ENCODE measurements at places on chromosomes 11 and 22. TPM values are rescaled to one million over a fixed set of nuclear protein-coding genes. Genes with fewer than 3 reads are reported as not detected.
A peak's percentile ranks its signal among the peaks of the same experiment; 100 is the strongest.

Gene P2RY2
- 0.16 TPM for total RNA-seq

Gene CCDC73
- total RNA-seq = not detected

Gene SLN
- total RNA-seq = not detected

Gene KCTD21
- 7.9 TPM for total RNA-seq

Gene PKNOX2
- 1.4 TPM for total RNA-seq

Gene SLC22A8
- not detected for total RNA-seq

Gene ARHGAP42
- 6.4 TPM for total RNA-seq

Gene MB
- 1.9 TPM for total RNA-seq

Gene CDC42BPG
- total RNA-seq = 0.83 TPM

Gene DHCR7
- total RNA-seq = 4.1 TPM

Gene DLG2
- 25.8 TPM for total RNA-seq

Gene MOB2
- 71.3 TPM for total RNA-seq

DNA sequence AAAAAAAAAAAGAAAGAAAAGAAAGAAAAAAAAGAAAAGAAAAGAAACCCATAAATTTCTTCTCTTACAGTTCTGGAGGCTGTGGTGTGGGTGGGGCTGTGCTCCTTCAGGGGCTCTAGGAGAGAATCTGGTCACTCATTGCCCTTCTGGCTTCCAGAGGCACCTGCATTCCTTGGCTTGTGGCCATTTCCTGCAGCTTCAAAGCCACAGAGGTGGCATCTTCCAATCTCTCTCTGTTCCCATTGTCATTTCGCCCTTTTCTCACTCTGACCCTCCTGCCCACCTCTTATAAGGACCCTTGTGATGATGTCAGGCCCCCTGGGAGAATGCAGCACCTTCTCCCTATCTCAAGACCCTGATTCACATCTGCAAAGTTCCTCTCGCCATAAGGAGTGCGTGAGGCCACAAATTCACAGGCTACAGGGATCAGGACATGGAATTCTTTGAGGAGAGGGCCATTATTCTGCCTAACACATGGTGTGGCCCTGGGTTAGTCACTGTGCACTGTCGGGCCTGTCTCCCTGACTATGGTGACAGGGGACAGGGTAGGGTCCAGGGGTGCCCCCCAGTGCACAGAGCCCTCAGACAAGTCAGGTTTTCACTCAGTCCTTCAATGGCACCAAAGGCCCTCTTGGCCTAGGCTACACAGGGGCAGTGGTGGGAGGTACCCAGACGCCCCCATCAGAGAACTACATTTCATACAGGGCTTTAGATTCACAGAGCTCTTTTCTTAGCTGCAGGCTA is 38.6 kb upstream of the PRR5 start:
- DNase-seq = peak; percentile 60

DNA sequence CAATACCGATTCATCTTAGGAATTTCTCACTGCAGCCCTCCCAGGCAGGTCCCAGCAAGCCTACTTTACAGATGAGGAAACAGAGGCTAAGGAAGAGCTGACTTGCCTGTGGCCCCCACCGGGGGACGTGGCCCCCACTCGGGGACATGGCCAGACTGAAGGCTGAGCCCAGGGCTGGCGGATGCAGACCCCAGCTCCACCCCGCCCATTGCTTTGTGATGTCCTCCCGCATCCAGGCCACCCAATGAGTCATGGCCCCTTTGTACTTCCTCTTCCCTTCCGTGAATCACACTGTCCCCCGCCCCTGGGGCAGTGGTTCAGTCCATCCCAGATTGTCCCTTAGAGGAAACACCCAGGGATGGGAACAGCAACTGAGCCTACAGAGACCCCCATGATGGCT is 116.0 kb upstream of the ANO1 start:
- no peak for DNase-seq

DNA sequence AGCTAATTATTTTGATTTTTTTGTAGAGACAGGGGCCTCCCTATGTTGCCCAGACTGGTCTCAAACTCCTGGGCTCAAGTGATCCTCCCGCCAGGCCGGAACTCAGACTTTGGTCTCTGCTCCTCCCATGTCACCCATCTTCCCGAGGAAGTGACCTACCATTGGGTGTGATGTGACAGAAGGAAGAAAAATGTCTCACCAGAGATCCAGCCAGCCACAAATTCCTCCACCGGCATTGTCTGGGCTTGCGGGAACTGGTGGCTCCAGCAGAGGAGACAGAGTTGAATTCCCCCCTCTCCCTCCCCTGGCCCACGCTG is 772 bp downstream of the SLC25A45 start:
- DNase-seq = no peak

- no peak for DNase-seq
Observed at GRCh38 chr11:12512826-12513395, 135.5 kb downstream of the PARVA start.

GRCh38 chr22:33519071-33519973 is 401.0 kb downstream of the LARGE1 start:
- DNase-seq = no peak

DNA sequence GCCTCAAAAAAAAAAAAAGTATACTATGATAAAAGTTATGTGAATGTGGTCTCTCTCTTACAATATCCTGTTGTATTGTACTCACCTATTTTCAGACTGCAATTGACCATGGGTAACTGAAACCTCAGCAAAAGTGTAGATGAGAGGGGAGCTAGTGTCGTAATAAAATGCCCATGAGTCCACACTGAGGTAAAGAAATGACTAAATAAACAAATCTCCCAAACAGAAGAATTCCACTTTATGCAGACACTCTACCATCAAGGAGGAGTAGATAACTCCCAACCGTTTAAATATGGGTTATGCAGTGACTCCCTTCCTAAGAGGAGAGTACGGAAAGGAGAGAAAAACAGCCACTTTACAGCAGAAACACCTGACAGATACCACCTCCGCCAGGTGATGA is 14.6 kb downstream of the GNB1L start:
- no peak for DNase-seq

GRCh38 chr22:32904044-32904443 is 102.5 kb downstream of the TIMP3 start:
- DNase-seq = peak; percentile 71

DNA sequence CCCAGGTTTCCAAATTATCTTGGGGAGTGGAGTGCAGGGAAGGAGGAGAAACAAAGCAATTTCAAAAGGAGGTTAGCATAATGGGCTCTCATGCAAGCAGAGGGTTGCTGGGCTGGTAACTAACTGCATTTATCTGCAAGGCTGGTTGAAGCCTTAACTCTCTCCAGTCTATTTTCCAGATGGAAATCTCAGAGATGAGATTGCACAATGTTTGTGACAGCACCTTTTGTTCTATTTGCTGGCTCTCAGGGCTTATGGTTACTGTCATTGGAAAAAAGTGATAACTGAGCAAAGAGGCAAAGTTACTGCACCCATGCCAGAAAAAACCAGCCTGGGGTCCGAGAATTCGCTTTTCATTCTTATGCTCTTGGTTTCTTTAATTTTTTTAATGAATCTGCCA is 33.2 kb downstream of the ABCC8 start:
- DNase-seq = no peak

DNA sequence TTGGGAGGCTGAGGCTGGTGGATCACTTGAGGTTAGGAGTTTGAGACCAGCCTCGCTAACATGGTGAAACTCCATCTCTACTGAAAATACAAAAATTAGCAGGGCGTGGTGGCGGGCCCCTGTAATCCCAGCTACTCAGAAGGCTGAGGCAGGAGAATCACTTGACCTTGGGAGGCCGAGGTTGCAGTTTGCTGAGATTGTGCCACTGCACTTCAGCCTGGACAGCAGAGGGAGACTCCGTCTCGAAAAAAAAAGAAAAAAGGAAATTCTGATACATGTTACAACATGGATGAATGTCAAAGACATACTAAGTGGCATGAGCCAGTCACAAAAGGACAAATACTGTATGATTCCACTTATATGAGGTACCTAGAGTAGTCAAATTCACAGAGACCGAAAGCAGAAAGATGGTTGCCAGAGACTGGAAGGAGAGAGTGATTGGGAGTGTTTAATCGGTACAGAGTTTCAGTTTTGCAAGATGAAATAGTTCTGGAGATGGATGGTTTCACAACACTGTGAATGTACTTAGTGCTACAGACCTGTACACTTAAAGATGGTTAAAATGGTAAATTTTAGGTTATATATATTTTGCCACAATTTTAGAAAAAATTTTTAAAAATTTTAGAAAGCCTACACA is 92.3 kb downstream of the BLID start:
- no peak for DNase-seq

DNA sequence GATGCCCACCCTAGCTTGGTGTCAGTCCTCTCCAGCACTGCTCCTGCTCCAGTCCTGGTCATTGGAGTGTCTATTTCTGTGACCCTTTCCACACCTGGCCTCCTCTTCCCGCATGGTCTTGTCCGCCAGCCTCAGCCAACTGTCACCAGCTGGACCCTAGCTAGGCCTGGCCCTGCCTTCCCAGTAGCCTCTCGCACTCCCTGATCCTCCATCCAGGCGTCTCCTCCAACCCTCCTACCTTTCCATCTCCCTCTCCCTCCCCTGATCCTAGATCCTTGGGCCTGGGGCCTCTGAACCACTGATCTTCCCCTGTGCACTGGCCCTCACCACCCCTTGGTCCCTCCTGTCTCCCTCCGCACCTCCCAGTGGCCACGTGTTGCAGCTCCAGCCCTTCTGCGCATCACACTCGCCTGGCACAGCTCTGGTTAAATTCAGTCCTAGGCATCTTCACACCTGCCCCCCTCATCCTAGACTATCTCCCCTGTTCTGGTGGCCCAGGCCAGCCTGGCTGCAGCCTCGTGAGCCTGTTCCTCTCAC is 9.9 kb downstream of the SYNGR1 start:
- no peak for DNase-seq

DNA sequence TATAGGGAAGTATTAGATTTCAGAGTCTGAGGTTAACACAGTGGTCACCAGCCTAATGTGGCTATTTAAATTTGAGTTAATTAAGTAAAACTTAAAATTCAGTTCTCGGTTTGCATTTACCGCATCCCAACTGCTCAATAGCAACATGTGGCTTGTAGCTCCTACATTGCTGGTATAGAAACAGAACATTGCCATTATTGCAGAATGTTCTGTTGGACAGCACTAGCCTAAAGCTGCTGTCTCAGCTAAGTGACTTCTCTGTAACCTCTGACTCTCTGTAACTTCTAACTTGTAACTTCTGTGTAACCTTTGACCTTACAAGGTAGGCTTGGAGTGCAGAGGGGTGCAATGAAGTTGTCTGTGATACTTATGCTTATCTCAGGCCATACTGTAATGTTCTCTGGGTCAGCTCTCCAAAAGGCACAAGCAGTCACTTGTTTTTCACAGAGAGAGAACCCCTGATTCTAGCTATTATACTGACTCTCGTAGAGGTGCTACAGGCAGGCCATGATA is 78.7 kb downstream of the ZNRF3 start:
- no peak for DNase-seq

- no peak for DNase-seq
Observed at GRCh38 chr11:8624698-8625097, 30.7 kb upstream of the STK33 start.

- no peak for DNase-seq
Observed at GRCh38 chr11:103947546-103947919, 88.9 kb upstream of the DDI1 start.

GRCh38 chr11:63274776-63275175 is 31.4 kb upstream of the SLC22A25 start:
- no peak for DNase-seq

DNA sequence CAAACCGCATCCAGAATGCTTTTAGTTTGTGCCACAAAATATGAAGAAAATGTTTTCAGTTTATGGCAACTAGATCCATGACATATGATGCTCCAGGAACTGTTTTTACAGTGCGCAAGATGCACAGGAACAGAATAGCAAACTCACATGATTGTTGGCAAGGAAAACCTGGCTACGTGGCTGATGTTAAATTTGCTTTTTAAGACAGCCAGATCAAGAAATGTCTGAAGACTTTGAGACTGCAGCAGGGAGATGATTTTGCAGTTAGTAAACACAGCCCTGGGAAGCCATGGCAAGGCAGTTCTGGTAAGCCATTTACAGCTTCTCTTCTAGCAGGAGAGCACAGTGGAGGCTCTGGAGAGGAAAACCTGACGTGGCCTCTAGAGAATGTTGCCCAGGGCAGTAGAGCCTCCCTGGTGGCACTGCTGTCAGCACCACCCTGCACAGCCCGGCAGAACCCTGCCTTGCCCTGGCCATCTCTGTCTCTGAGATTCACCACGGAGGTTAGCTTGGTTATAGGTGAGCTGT is 69.8 kb upstream of the TNRC6B start:
- DNase-seq = no peak

- no peak for DNase-seq
Observed at GRCh38 chr22:25098445-25099081, 101.1 kb upstream of the CRYBB3 start.

- DNase-seq = no peak
Observed at GRCh38 chr11:73391665-73392064, 15.5 kb downstream of the RELT start.

GRCh38 chr11:80914311-80914710 is 1473.5 kb upstream of the TENM4 start:
- no peak for DNase-seq

GRCh38 chr22:29055192-29055830 is 6.3 kb downstream of the C22orf31 start:
- no peak for DNase-seq

DNA sequence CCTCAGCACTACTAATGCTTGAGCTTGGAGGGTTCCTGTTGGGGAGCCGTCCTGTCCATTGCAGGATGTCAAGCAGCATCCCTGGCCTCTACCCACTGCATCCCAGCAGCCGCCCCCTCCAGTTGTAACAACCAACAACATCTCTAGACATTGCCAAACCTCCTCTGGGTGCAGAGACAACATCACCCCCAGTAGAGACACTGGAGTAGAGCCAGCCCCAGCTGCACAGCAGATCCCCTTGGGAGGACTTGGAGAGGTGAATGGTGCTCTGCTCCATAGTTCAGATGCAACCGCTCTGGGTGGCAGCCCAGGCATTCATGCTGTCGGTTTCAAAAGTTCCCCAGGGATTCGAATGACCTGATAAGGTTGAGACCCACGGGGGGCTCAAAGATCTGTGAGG is 259.0 kb downstream of the MN1 start:
- no peak for DNase-seq

DNA sequence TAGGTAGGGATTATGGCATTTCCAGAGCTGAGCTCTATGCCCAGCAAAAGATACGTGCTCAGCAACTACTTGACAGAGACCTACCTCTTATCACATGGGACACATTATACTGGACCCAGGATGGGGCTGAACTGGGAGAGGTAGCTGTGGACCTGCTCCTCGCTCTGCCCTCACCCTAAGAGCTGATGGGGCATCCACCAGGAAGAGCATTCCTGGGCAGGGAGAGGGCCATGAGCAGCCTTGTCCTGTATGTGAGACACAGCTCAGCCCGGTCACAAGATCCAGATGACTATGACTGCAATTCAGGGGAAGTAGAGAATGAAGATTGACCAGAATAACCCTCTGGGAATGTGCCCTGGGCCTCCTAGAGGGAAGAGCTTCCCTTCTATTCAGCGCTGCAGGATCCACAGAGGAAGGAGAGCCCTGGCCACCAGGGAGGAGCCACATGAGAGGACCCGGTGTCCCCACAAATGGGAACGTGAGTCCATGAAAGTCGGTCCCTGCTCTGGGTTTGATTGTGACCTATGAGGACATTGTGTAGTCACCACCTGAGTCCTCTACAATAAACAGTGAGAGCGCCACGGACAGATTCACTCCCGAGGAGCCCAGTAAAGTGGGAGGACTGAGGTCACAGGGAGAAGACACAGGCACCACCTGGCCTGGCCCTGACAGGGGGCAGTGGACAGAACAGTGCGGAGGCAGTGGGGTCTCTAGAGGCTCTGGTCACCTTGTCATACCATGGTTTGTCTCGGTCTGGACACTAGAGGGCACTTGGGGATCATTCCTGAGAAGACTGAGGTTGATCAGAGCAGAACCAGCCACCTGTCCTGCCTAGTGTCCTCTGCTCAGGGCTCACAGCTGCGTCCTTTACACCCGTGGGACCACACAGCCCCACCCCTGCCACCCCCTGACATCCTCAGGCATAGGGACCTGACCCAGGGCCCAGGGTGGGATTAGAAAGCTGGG is 99.5 kb downstream of the ZNF280B start:
- no peak for DNase-seq
